ENCODE measurements at places on chromosomes 2 and 18. TPM values are rescaled to one million over a fixed set of nuclear protein-coding genes. Genes with fewer than 3 reads are reported as not detected.
A peak's percentile ranks its signal among the peaks of the same experiment; 100 is the strongest.

GALR1 gene
- 0.12 TPM for total RNA-seq

FAM228A gene
- 0.54 TPM for total RNA-seq

GRCh38 chr18:63074981-63075404 lies 244.6 kb downstream of the BCL2 start:
- H3K36me3 ChIP-seq, result no peaks in the 10 kb centered on the region
- peaks cover 3% of the 10 kb centered on the region for H3K4me1 ChIP-seq
- peak overlapping the region; percentile 41 for H3K4me3 ChIP-seq
- ATAC-seq, result peak; percentile 91
- H3K27ac ChIP-seq, result peak overlapping the region; percentile 53
- H3K27me3 ChIP-seq, result no peaks in the 10 kb centered on the region

DNA sequence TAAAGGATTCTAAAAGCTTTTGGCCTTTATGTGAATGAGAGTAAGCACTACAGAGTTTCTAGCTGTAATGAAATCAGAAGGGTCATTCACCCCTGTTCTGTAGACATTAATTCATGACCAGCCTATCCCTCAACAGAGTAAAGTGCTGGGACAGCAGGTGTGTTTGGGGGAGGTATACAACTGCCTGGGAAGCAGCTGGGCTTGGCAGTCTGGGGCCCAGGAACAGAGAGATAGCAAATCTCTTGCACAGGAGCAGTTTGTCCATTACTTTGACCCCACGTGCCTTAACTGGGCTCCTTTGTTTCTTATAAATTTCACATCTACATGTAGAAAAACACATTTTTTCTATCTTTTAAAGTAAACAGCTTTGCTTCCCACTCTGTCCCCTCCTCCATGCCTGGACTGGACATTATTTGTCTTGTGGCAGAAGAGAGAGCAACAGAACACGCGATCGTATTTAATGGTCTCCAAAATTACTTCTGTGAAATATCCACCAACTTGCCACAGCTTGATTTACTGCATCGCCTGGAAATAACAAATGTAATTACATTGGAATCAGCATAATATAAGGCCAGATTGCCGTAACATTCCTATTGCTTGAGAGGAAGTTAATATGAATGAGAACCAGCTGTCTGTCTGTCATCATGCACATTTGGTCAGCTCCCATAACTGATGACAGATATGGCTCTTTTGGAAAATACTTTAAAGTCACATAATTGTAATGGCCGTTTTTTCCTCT lies 263.8 kb downstream of the RBM43 start:
- H3K4me1 ChIP-seq, result peaks cover 6% of the 10 kb centered on the region
- no peak overlapping the region for H3K27ac ChIP-seq
- no peak for ATAC-seq

CAVIN2 gene
- 106 TPM for total RNA-seq

- peaks cover 3% of the 10 kb centered on the region for H3K4me1 ChIP-seq
- no peaks in the 10 kb centered on the region for H3K27me3 ChIP-seq
- H3K36me3 ChIP-seq, result no peaks in the 10 kb centered on the region
- peak overlapping the region; percentile 53 for H3K27ac ChIP-seq
- no peak for ATAC-seq
- no peak overlapping the region for H3K4me3 ChIP-seq
Observed at GRCh38 chr2:233413046-233413445, 58.8 kb downstream of the DGKD start.

DNA sequence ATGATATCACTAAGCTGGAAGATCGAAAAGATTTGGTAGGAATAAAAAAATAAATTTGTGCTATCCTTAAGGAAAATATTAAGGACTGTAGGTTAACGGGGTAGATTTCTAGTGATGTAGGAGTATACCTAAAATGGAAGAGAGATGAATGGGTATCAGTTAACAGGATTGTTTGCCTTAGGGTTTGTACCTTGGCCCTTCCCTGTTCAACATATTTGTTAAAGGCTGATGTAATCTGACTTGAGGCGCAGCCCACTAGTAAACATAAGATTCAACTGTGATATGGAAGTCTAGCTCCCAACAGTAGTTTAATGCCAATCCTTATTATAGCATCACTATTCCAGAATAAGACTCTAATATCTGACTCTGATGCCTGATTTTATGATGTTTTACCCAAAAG lies 685.2 kb downstream of the DCC start:
- no peaks in the 10 kb centered on the region for H3K4me1 ChIP-seq
- ATAC-seq, result no peak
- no peak overlapping the region for H3K4me3 ChIP-seq
- no peaks in the 10 kb centered on the region for H3K27me3 ChIP-seq

Measured in gastroesophageal sphincter (tissue), 4 donors.